ENCODE measurements at places on chromosomes 16 and 17. TPM values are rescaled to one million over a fixed set of nuclear protein-coding genes. Genes with fewer than 3 reads are reported as not detected.

Gene TEKT1
- total RNA-seq = not detected

Gene SDK2
- total RNA-seq = not detected

Gene MYOCD
- under 0.01 TPM for total RNA-seq

Gene OR1A1
- total RNA-seq = not detected

Gene DHX58
- 10.4 TPM for total RNA-seq

Gene TCAP
- total RNA-seq = not detected

Gene TBC1D3K
- not detected for total RNA-seq
